NAMALWA (cell line): ENCODE measurements at places on chromosomes 2 and 18.
A peak's percentile ranks its signal among the peaks of the same experiment; 100 is the strongest.

GRCh38 chr2:167607211-167607610 is 640.2 kb downstream of the STK39 start:
- DNase-seq: no peak

DNA sequence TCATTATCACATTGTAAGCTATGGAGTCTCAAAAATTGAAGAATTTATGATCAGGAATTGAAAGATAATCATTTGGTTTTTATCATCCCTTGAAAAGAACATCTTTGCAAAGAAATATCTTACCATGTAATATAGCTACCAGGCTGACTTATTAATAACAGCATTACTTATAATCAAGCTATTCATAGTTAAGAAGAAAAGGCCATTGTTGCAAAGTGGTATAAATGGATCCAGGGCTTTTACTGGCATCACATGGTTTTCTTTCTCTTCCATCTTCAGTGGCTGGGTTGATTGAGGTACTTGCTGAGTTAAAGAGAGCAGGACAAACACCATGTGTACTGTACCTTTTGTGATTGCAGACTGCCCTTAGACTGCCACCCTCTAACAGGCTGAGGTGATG is 39.6 kb downstream of the MFSD6 start:
- DNase-seq: no peak

- DNase-seq: no peak
These were observed 75.4 kb downstream of the GYPC start for GRCh38 chr2:126731353-126731752.

DNA sequence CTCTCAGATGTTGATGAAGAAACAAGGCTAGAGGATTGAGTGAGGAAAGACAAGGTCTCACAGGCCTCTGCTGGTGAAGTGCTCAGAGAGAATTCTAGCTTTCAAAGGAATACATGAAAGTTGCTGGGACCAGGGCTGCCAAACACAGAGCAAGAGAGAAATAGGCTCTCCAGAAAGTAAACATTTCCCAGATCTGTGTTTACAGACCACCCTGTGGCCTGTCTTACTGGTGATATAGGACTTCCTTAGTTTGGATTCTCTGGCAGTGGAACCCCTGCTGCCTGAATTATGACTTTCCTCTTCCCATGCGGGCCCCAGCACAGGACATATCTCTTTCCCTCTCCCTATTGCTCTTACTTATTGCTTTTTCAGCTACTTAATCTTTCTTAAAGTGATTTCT is 64.5 kb downstream of the TACR1 start:
- no peak for DNase-seq

DNA sequence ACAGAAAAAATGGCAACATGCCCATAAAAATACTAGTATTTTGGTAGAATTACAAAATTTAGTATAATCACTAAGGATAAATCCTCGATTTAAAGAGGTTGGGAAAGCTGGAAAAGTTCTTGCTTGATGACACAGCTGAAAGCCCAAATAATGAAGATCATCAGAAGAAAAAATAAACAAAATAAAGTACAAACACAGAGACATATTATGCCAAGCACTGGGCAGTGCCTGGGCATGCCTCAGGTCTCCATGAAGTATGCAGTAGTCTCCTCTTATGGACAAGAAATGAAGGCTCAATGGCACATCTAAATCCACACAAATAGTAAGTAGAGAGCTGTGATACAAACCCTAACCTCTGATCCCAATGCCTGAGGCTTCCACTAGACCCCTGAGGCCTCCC is 57.7 kb downstream of the RNU4ATAC start:
- no peak for DNase-seq

DNA sequence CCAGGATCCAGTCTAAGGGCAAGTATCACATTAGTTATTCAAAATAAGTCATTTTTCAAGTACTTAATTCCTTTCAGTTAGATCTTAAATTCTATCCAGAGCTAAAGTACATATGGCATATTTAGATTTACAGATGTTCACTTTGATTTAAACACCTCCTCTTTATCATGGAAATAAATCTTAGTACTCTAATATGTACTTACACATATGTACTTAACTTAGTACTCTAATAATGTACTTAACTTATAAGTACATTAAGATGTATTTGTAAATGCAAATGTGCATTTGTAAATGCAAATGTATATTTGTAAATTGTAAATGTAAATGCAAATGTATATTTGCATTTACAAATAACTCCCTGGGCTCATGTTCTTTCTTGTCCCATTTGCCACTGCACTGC is 14.6 kb downstream of the PIGN start:
- no peak for DNase-seq

GRCh38 chr2:148867079-148867769 is 7.8 kb upstream of the KIF5C start:
- DNase-seq: no peak

DNA sequence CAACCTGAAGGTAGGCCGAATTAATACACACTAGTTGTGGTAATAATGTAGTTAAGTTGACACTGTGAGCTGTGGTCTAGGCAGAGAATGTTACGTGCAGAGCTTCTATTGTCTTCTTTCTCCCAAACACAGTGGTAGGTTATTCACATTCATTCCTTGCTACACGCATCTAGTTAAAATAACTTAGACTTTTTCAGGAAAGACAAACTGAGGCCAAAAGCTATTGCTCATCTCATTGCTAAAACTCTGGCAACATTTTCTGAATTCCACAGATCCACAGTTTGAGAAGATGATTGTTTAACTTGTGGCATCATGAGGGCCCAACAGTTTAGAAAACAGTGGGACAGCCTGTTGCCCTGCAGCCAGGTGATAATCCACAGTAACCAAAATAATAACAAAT is 850.4 kb upstream of the FSHR start:
- no peak for DNase-seq

GRCh38 chr2:100603948-100604633 is 41.3 kb downstream of the PDCL3 start:
- DNase-seq: no peak

DNA sequence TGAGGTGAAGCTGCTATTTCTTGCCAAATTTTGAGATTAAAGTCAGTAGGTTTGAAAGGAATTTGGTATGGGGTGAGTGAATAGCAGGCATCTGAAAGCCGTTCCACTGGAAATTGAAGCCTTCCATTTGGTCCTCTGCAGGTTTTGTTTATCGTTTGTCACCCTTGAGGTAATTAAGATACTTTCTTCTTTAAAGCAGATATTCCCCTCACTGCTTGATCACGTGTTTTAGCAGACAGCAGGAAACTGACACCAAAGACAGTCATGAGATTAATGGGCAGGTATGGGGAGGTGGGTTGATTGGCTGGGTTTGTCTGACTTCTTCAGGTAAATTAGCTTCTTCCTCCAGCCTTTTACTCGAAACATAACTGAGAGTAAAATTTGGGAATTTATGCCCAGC is 10.7 kb downstream of the LPIN1 start:
- DNase-seq: no peak

- no peak for DNase-seq
These were observed 2.2 kb upstream of the GPR148 start for GRCh38 chr2:130726614-130727180.

DNA sequence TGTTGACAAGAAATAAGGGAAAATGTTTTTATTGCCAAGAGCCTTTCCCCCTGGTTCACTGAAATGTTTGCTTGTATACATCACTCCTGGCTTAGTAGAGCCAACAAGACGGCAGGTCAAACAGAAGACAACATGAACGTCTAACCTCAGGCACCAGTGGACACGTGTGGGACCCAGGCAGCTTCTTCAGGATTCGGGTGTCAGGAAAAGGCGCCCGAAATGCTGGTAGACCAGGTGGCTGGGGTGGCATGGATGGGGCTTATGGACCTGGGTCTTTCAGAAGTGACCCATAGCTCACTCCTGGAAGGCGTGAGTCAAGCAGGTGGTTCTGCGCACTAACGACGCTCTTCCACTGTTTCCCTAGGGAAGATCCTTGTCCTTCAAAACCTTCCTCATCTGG is 23.3 kb upstream of the NFATC1 start:
- no peak for DNase-seq

DNA sequence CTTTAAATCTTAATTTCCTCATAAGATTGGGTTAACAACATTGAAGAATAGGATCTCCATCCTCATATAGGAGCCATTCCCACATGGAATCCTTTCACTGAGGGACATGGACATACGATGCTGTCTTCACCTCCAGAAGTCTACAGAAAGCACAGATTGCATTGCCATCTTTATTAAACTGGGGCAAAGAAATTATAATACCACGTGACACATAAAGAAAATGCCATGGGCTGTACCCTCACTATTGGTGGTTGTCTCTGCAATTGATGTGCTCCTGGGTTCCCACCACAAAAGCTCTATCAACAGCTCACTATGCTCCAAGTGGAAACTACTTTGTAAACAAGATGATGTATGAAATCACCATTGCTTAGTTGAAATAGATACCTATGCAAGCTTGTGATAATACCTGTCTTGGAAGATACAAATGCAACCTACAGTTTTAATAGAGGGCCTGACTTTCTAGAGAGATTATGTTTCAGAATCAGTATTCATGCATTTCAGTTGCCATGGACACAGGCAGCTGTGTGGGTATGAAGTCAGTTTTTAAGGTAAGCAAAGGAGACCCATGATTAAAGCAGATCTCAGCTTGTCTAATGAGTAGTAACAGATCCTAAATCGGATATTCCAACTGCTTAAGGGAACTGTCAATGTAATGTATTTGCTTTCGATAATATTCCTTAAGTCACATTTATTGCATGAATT is 337.0 kb downstream of the RAD51AP2 start:
- DNase-seq: no peak

- DNase-seq: no peak
These were observed 607.5 kb upstream of the SLC39A10 start for GRCh38 chr2:195049372-195050031.

GRCh38 chr2:8121826-8122513 is 559.9 kb upstream of the ID2 start:
- no peak for DNase-seq

- no peak for DNase-seq
These were observed 211.4 kb upstream of the SLC39A10 start for GRCh38 chr2:195445639-195446038.

GRCh38 chr2:28442328-28442727 is 49.7 kb downstream of the FOSL2 start:
- DNase-seq: no peak

DNA sequence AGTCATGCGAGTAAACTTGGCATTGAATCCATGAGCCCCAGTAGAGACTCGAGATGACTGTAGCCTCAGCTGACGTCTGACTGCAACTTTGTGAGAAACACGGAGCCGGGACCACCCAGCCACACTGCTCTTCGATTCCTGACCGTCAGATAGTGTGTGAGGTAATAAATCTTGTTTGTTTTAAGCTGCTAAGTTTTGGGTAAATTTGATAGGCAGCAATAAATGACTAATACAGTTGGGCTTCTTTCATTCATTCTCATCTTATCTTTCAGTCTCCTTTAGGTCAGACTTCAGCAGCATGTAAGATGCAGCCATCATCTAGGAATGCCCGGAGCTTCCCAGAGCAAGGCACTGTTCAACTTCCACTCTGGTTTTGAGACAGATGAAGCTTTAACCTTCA is 8.0 kb upstream of the KLHL29 start:
- DNase-seq: no peak

GRCh38 chr18:12088096-12088495 is 5.5 kb upstream of the ANKRD62 start:
- no peak for DNase-seq

GRCh38 chr18:6553234-6553900 is 138.7 kb upstream of the L3MBTL4 start:
- DNase-seq: no peak

GRCh38 chr2:37902991-37903390 is 22.1 kb upstream of the RMDN2 start:
- no peak for DNase-seq

- DNase-seq: peak; percentile 38
These were observed 9.3 kb upstream of the AGBL5 start for GRCh38 chr2:27042159-27042661.

- DNase-seq: peak; percentile 38
These were observed 231.7 kb downstream of the GBX2 start for GRCh38 chr2:235936493-235936892.

DNA sequence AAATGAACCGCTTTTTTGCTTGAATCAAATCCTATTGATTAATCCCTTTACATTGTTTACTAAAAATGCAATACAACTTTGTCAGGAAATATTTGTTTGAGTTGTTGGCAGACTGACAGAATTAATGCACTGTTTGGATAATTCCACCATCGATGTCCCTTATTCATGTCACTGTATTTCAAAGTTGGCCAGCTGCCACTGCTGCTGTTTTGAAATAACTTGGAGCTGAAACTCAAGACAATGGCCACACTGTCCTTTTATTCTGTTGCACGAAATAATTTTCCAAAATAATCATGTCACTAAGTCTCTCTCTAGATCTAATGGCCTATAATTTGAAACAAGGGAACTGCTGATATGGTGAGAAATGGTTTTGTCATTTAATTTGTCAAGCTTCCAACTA is 55.2 kb upstream of the PAX3 start:
- DNase-seq: no peak

DNA sequence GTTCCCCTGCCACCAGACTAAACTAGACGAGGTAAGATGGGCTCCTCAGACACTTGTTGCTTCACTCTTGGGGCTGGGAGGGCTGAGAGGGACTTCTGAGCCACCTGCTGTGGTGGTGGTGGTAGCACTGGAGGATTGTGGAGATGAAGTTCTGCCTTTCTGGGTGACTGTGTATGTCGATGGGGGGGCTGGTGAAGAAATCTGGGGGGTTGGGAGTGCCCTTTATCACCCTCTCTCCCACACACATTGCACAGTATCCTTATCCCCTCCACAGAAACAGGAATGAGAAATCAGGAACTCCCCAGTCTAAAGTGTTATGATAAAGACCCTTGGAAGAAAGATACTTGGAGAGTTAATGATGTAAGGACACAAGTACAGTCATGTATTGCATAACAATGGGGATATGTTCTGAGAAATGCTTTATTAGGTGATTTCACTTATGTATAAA is 38.5 kb downstream of the HK2 start:
- no peak for DNase-seq

GRCh38 chr18:3993941-3994687 is 461.0 kb downstream of the DLGAP1 start:
- no peak for DNase-seq

- peak; percentile 32 for DNase-seq
These were observed 31.3 kb downstream of the CIB4 start for GRCh38 chr2:26609839-26610277.

DNA sequence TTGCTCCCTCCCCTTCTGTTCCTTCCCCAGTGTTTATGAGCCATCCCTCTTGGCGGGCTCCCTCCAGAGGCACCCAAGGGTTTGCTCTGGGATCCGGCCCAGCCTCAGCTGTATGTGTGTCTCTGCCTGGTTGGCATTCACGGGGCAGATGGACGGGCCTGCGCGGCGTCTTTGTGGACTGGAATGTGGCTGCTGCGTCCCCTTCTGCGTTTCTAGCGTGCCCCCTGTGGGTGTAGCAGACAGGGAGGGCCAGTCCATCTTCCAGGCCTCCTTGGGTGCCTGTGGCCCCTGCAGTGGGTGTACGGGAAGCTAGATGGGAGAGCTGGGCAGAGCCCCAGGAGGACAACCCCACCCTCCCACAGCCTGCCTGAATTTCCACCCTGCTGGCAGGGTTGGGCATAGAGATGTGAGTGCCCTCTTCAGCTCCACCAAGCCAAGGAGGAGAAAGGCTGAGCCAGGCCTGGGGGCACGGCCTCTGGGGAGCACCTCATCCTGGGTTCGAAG is 15.7 kb downstream of the GPC1 start:
- no peak for DNase-seq
